NCI-H1436 (cell line): ENCODE measurements at places on chromosomes 12 and 14.

GRCh38 chr12:130198026-130198662 is 35.9 kb downstream of the FZD10 start:
- DNase-seq = no peak

GRCh38 chr12:66092559-66093269 is 37.8 kb downstream of the LLPH start:
- DNase-seq = no peak

GRCh38 chr12:49821373-49822287 is 6.6 kb downstream of the NCKAP5L start:
- DNase-seq = no peak

GRCh38 chr14:85459361-85460000 is 70.5 kb upstream of the FLRT2 start:
- DNase-seq = no peak

DNA sequence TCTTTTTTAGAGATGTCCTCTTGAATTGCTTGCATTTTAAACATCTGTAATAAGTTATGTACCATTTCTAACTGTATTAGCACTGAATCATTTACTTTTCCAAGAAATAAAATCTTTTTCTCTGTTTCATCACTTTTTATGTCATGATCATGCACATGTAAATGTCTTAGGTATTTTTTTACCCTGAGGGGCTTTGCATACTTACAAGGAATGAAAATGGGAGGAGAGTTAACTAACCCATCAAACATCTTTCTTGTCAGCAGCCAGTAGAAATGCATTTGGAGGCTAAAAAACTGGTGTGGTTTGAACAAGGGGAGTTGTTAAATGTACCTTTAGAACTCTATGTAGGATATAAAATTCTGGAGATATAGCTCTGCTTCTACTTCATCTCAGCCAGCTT is 1080.3 kb downstream of the GALC start:
- DNase-seq = no peak

DNA sequence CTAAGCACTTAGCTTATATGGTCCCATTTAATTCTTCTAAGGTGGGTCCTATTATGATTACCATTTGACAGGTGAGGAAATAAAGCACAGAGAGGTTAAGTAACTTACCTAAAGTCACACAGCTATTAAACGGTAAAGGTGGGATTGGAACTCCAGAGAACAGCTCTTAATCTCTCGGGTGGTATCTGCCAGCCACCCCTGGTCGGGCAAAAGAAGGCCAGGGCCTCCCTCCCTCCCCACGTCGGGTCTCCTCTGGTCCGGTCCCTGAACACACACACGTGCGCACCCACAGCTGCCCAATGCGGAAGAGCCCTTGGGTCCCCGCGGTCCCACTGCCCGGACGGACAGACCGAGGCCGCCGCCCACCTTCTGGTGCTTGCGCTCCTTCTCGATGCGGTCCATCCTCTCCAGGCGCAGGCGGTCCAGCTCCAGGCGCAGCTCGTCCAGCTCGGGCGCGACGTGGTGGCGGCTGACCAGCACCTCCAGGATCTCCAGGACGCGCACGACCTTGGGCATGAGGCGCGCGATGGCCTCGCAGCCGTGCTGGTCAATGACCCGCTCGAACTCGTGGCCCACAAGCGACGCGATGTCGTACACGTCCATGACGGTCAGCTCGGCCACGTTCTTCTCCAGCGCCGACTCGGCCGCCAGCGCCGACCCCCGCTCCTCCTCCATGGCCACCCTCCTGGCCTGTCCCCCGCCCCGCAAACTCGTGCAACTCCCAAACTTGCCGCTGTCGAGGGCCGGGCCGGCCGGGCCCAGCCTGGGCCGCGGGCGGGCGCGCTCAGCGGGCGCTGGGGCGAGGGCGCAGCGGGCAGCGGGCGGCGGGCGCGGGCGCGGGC is 490 bp downstream of the RILPL1 start:
- DNase-seq = no peak

DNA sequence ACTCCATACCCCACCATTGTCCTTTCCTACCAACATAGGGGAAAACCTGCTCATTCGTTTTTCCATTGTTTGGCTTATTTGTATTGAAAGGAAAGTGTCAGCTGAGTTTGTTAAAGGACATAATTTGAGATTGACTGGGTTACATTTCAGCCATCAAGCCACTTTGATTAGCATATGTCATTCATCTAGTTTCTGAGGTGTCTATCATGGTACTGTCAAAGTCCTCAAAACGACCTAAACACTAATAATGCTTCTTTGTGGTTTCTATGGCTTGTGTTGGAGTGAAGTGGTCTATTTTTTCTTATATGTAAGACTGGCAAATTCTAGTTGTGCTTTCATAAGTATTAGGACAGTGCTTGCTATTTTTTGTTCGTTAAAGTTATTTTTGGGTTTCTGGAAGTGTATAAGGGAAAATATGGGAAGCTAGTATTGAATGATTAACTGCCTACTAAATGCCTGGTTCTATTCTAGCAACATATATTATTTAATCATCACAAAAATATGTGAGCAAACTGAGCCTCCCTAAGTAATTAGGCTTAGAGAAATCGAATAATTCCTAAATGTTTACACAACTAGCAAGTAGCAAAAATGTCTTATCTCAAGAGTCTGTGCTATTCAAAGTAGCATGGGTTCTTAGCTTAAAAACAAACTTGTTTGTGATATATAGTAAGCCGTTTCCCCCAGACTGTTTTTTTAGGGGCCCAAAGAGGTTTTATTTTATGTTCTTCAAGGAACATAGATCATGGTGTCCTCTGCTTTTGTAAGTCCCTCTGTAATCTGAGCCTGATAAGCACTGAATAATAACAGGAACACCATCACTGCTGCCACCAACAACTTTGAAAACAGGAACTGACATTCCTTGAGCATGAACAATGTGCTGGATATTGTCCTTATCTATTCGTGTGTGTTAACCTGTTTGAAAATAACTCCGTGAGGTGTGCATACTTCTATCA is 67.1 kb downstream of the DERA start:
- no peak for DNase-seq

DNA sequence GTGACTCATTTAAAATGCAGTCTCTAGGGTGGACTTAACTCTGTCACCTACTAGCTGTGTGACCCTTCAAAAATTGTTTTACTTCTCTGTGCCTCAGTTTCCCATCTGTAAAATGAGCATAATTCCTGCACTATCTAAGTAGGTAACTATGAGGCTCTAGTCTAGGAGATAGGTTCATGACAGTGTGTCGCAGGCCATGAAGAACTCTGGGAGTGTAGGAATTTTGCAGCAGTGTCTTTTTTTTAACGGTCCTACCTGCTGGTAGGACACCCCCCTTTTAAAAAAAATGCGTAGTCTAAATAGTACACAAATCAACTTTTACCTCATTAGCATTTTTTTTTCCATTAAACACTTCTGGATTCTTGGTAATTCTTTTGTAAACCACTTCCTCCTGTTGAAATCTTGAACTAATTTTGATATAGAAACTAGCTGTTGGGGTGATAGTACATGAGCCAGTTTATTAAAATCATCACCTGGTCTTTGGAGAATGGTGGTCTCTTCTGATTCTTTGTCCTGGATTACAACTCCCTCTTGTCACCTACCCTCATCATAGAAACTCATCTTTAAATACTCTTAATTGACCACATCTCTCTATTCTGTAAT is 86.0 kb upstream of the SLC38A2 start:
- no peak for DNase-seq

DNA sequence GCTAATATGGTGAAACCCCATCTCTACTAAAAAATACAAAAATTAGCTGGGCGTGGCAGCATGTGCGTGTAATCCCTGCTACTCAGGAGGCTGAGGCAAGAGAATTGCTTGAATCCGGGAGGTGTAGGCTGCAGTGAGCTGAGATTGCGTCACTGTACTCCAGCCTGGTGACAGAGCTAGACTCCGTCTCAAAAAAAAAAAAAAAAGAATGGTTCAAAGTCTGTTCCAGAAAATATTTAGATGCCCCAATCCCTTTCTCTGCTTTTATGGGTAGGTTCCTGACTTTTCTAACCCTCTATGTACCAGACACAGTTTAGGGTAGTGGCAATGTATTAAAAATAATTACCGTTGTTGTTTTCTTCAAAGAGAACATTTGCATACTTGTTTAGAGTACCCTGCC is 161.4 kb downstream of the STXBP6 start:
- no peak for DNase-seq

DNA sequence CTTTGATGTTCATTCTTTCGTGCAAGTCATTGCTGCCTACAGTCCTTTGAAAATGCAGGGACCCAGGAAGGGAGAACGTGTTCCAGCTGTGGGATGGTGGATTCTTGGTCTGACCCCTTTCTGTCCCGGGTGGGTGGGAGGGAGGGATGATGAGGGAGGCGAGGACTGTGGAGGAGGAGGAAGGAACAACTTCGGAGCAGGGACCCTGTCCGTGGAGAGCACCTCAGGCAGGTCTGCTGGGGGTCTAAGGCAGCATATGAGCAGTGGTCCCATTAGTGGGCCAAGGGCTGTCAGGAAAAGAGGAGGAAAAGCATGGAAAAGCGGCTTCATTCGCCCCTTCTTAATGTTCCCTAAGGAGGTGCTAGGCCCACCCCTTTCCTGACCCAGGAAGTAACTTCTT is 36.0 kb downstream of the CACNA2D4 start:
- DNase-seq = no peak

DNA sequence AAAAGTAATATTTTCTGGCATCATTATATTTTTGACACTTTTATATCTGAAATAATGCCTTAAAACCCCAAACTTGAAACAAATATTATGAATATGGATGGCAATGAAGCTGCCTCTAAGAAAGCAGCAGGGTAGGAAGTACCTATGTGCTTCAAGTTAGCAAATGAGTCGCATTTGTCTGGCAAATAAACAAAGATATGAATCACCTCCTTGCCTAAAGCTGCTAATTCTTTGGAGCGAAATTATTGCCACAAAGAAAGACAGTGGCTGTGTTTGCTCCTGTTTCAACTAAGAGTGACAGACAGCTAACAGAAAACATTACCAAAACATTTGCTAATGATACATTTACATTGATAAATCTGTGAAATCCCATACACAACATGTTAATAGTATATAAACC is 854.9 kb downstream of the RPS29 start:
- DNase-seq = no peak

- DNase-seq = no peak
These were observed 27.1 kb downstream of the ATG14 start for GRCh38 chr14:55384536-55384935.

DNA sequence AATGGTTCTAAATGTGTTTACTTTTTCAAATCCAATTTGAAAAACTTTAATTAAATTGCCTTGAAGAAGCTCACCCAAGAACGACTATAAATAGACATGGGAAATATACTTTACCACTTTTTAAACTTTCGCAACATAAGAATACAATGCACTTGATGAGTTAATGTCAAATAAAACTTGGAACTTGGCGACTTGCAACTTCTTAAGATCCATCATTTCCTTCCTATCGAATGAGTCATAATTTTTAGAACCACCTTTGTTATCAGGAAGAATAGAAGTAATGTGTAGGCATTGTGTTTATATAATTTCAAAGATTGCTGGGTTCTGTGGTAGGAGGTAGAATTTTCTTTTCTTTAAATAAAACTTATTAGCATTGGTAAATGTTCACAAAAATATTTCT is 1417.4 kb upstream of the FLRT2 start:
- DNase-seq = no peak

DNA sequence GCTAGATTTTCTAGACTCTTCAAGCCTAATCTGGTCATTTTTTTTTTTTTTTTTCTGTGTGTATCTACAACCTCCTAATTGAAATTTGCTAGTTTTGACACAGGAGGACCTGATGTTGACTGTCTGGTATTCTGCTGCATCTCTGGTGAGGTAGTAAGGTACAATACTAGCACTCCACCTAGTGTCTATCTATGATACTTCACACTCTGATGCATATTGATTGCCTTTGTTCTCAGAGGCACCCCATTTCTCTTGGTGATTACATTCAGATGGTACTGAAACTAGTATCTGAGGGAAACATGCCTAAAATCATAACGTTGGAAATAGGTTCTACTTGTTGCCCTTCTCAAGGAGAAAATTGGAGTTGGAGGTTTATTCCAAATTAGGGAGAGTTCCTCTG is 930.5 kb upstream of the NOVA1 start:
- peak; percentile 37 for DNase-seq

DNA sequence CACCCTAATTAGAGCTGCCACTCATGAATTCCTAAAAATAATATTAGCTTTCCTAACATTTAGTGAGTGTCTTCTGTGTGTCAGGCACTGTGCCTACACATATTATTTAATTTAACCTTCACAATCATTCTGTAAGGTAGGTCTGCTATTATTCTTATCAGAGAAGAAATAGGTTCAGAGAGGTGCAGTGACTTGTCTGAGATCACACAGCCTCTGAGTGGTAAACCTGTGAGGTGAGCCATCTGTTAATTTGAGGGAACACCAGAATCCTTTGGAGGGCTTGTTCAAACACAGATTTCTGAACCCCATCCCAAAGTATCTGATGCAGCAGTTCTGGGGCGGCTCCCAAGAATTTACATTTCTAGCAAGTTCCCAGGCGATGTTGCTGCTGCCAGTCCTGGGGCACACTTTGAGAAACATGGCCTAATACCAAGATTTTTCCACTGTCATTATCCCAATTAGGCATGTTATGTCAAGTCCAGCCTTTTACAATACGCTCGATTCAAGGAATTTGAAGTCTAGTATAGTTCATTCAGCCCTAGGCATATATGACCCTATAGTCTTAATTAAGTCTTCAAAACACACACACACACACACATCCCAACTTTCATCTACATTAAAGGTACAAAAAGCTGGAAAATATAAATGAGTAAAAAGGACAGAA is 19.9 kb upstream of the COX6A1 start:
- no peak for DNase-seq

GRCh38 chr12:99087278-99087677 is 442.2 kb downstream of the APAF1 start:
- peak; percentile 91 for DNase-seq

- DNase-seq = no peak
These were observed 136.2 kb downstream of the STXBP6 start for GRCh38 chr14:24913746-24914145.

GRCh38 chr14:63436286-63437098 is 106.7 kb downstream of the PPP2R5E start:
- no peak for DNase-seq

DNA sequence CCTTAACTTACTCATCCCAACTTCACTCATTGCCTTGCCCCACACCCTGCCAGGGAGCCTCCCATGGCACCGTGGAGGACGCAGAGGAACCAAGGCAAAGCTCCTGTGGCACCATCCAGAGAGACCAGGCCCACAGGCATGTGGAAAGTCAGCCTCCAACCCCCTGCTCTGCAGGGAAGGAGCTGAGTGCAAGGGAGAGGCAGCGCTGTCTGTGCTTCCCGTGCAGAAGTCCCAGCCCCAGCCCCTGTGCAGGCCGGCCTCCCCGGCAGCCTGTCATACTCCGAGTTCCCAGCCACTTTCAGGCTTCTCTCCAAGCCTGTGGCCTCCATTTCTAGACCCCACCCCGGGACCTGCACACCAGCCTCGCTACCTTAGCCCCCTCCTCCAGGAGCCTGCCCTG is 106.4 kb downstream of the SINHCAF start:
- no peak for DNase-seq
